ENCODE measurements at places on chromosomes 7 and 10.

GRCh38 chr7:157973971-157974677 is 613.5 kb downstream of the PTPRN2 start:
- no peak for DNase-seq

GRCh38 chr10:11112718-11113117 is 95.0 kb downstream of the CELF2 start:
- no peak for DNase-seq

DNA sequence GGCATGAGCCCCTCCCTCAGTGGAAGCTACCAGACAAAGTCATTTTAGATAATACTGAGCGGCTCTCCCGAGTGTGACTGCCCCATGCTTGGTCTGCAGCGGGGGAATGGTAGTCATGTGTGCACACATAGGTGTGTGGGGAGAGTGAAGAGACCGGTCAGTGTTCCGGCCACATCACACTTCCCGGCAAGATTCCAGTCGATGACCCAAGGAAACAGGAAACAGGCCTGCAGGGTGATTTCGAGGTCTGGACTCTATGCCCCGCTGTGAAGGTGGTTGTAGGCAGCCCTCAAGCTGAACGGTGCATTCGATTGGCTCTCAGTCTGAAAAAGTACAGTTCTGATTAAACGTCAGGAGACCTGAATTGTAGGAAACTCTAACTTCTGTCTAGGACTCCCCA is 73.2 kb downstream of the SYPL1 start:
- no peak for DNase-seq

- DNase-seq, result peak; percentile 59
These were observed 569 bp downstream of the CAV1 start for GRCh38 chr7:116525298-116525912.

- peak; percentile 46 for DNase-seq
These were observed 12.1 kb upstream of the RHBDD2 start for GRCh38 chr7:75866489-75867389.

DNA sequence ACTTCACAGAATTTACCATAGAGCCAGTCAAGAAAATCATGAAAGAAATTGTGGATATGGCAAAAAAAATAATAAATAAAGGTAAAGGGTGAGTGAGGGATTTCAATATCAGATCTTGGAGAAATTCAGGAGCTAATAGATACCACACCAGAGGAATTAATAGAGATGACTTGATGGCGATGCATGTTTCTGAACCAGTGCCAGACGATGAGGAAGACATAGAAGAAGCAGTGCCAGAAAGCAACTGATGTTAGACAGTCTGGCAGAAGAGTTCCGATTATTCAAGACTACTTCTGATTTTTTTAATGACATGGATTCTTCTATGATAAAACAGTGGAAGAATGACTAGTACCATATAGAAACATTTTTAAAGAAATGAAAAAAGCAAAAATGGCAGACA is 314.7 kb downstream of the BICC1 start:
- DNase-seq, result no peak

DNA sequence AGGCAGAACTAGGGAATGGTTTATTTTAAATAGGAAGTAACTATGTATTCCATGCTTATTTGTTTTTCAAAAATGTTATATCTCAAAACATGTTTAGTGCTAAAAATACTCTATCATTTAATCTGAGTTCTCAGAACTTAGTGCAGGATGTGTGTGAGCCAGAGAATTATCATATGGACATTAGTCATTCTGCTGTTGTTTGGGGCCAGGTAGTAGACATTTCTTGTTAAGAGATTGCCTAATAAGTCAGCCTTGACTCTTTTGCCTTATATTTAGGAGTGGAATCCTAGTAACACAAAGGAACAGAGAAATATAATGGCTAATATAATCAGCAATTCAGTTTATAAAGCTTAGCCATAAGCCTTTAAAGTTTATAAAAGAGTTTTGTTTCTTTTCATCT is 149.8 kb downstream of the CCSER2 start:
- DNase-seq, result no peak

GRCh38 chr10:129531195-129531968 is 64.3 kb downstream of the MGMT start:
- DNase-seq, result no peak

DNA sequence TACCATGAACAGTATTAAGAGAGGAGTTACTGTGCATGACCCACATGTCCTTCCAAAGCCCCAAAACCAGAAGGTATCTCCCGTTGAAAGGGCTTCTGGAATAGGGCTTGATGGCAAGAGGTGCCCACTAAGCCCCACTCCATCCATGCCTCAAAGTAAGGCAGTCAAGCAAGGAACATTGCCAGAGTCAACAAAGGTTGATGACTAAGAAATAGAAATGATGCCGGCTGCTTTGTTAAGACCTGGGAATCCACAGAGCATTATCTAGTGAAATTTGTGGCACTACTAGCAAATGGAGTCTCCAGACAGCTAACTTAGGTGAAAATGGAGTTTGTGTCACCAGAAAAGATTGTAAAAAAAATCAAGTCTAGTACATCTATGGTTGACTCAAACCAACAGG is 6.2 kb downstream of the SFR1 start:
- DNase-seq, result no peak

GRCh38 chr10:100065084-100065660 is 16.5 kb downstream of the CPN1 start:
- no peak for DNase-seq

- DNase-seq, result no peak
These were observed 37.7 kb upstream of the ODAD2 start for GRCh38 chr10:28036587-28036986.

DNA sequence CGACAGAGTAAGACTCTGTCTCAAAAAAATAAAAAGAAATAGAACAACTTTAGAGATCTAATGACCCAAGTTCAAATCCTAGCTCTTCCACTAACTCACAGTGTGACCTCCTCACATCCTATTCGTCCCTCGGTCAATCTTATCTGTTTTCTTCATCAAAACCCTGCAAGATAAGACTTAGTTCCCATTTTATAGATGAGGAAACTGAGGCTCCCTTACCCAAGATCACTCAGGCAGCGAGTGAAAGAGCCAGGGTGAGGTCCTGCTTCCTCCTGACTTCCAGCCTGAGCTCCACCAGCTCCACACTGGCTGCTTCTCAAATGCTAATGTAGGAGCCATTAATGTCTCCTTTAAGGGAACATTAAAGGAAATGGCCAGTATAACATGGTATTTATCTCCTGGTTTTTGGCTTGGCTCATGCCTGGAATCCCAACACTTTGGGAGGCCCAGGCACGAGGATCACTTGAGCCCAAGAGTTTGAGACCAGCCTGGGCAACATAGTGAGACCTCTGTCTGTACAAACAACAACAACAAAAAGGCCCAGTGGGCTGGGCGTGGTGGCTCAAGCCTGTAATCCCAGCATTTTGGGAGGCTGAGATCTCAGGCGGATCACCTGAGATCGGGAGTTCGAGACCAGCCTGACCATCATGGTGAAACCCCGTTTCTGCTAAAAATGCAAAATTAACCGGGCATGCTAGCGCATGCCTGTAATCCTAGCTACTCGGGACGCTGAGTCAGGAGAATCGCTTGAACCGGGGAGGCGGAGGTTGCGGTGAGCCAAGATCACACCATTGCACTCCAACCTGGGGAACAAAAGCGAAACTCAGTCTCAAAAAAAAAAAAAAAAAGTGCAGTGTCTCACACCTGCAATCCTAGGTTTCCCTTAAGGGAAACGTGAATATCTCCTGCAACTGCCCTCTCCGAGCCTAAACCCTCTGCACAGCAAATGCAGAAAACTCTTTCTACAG is 3.4 kb upstream of the RHBDD2 start:
- DNase-seq, result no peak

DNA sequence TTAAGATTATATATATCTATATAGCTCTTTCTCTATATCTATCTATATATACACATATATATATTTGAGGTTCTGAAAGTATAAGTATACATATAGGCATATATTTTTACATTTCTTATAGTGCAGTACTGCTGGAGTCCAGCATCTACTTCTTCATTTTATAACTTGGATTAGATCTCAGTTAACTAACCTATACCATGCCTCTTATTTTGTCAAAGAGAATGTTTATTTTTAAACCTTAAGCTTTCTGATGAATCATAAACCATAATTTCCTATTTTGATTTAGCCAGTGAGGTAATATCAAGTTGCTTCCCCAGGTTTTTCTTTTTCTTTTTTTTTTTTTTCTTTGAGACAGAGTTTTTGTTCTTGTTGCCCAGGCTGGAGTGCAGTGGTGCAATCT is 8.1 kb downstream of the ZNF32 start:
- no peak for DNase-seq

- DNase-seq, result no peak
These were observed 152.5 kb downstream of the SEMA3A start for GRCh38 chr7:84042110-84042539.

DNA sequence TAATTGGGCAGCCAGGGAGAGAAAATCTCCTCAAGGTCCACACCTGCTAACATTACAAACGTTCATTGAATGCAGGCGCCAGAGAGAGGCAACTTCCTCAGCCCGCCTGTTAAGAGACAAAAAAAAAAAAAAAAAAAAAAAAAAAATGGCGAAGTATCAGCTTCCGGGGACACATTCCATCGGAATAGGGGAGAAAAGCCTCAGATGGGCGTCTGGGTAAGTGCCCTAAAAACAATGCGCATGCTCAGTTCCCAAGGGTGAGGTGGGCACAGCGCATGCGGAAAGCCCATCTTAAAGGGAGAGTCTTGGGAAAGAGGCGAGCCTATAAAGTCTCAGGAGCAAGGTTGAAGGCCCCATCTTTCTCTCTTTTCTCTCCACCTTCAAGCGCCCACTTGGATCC is 1139.7 kb upstream of the CELF2 start:
- DNase-seq, result no peak

- DNase-seq, result peak; percentile 29
These were observed 23.0 kb downstream of the MKI67 start for GRCh38 chr10:128103229-128103714.

- DNase-seq, result peak; percentile 31
These were observed 240.4 kb downstream of the ABCA13 start for GRCh38 chr7:48411619-48412018.

- DNase-seq, result no peak
These were observed 28.1 kb downstream of the SLIT1 start for GRCh38 chr10:97157578-97158095.

DNA sequence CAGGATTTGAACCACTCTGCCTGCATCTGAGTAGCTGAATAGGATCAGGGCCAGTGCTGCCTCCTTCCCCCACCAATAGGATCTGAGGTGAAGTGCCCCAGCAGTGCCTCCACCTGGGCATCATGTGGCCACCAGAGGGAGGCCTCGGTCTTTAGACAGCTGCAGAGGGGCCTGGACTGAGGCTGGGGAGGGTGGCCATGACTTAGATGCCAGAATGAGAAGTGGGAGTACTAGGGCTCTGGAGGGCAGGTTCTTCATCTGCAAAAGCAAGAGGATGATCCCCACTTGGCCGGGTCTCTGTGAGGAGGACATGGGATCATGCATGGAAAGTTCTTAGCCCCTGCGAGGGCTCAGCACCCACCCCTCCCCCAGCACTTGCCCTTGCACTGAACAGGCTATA is 56.9 kb downstream of the NEUROG3 start:
- DNase-seq, result peak; percentile 41

- DNase-seq, result no peak
These were observed 48.7 kb downstream of the ELMO1 start for GRCh38 chr7:37399876-37400421.

DNA sequence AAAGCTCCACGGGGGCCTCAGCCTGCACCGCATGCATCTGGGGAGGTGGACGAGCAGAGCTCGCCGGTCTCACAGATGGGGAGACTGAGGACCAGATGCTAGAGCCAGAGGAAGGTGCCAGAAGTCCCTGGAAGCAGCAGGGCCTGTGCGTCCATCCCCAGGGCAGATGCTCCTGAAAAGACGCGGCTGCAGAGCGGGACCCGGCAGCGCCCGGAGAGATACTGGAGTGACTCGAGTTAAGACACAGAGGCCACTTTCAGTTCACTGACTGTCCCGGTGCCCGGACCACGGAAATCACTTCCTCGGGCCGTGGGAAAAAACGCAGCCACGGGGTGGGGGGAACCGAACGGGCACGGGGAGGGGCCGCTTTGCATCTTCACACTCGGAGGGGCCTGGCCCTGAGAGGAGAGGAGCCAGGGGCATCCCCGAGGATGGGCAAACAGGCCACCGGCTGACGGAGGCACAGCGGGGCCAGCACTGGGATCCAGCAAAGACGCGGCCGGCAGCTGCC is 85.4 kb downstream of the FOXL3 start:
- no peak for DNase-seq

DNA sequence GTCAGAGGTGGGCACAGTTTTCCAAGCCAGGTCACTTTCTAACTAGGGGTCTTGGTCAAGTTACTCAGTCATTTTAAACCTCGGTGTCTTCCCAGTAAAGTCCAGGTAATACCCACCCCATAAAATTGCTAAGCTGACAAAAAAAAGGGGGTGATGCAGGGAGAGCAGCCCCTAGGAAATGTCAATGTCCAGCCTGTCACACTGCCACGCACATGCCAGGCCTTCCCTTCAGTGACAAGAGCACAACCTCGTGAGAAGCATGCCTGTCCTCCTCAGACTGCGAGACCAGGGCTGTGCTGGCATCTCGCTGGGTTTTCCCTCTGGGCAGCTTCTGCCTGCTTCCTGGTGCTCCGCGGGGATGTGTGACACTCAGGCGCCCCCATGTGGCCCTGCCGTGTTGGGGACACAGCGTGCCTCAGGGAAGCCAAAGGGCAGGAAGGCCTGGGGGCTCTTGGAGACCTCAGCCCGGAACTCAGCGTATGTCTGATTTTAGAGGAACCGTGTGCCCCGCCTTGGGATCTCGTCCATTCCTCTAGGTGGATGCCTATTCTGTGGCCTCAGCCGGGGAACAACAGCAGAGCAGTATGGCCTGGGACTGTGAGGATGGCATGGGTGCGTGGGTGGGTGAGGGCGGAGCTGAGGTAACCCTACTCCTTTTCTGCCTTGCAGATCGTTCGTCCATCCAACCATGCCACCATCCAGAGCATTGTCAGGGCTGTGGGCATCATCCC is 10.2 kb upstream of the GDF2 start:
- peak; percentile 91 for DNase-seq

GRCh38 chr7:135802697-135803096 is 54.1 kb upstream of the FAM180A start:
- DNase-seq, result no peak

DNA sequence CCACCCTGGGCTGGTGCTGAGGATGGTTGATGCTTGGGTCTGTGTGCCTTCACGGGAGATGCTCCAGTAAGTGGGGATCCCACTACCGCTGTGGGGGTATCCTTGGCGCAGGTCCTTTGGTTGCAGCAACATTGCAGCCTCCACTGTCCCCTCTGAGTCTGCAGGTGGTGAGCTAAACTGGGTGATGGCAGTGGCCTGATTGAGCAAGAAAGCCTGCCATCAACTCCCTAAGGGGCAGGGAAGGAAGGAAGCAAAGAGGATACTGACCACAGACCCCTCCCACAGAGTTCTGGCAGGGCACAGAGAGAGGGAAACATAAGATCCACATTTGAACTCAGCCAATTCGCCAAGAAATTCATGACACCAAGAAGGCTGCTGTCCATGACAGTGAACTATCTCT is 43.2 kb downstream of the MYO1G start:
- no peak for DNase-seq
